ENCODE measurements at places on chromosomes 2 and 18.

DNA sequence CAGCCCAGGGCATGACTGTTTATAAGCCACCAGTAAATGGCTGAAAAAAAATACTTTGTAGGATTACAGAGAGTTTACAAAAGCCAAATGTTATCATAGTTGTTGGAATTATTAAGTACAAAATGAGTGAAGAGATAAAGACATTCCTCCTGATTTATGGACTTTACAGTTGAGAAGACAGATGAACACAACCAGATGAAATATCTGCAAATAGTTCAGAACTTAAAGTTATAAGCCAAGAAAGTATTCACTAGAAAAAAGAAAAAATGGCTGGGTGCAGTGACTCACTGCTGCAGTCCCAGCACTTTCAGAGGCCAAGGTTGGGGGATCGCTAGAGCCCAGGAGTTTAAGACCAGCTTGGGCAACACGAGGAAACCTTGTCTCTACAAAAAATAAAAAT, 11.2 kb downstream of the PMAIP1 start:
- no peak for DNase-seq

DNA sequence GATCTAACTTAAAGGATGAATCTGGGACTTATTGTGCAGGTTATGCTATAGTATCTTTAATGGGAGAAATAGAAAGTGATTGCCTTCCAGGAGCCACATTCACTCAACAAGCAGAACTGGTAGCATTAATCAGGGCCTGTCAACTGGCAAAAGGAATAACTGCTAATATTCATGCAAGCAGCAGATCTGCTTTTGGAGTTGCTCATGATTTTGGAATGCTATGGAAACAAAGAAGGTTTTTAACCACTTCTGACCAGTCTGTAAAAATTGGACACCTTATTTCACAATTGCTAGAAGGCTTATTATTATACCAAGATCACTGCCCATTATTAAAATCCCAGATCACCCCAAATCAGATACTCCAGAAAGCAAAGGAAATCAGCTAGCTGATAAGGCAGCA, 200.4 kb downstream of the MREG start:
- no peak for DNase-seq

DNA sequence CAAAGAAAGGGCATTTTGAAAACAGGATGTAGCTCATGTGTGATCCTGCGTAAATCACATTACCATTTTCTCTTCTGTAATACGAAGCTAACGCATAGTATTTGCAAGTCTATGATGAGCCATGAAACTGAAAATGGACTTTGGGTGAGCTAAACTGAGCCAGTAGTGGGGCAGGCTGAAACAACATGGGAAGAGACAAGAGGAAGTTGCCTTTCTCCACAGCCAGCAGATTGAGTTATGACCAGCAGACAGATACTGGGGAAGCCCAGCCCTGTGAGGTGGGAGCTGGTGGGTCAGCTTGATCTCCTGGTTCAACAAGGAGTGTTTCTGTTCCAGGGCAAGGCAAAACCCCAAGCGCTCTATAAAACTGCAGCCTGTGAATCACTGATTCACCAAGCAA, 11.8 kb downstream of the CYRIA start:
- no peak for DNase-seq

DNA sequence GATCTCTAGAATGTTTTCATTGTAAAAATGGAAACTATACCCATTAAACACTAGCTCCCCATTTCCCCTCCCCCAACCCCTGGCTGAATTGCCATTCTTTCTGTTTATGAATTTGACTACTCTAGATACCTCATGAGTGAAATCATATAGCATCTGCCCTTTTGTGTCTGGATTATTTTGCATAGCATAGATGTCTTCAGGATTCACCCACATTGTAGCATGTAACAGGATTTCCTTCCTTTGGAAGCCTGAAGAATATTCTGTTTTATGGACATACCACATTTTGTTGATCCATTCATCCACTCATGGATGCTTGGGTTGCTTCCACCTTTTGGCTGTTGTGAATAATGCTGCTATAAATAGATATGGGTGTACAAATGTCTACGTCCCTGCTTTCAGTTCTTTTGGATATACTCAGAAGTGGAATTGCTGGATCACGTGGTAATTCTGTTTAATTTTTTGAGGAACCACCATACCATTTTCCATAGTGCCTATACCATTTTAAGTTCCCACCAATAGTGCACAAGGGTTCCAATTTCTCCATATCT, 7.7 kb upstream of the ASB1 start:
- DNase-seq: no peak

DNA sequence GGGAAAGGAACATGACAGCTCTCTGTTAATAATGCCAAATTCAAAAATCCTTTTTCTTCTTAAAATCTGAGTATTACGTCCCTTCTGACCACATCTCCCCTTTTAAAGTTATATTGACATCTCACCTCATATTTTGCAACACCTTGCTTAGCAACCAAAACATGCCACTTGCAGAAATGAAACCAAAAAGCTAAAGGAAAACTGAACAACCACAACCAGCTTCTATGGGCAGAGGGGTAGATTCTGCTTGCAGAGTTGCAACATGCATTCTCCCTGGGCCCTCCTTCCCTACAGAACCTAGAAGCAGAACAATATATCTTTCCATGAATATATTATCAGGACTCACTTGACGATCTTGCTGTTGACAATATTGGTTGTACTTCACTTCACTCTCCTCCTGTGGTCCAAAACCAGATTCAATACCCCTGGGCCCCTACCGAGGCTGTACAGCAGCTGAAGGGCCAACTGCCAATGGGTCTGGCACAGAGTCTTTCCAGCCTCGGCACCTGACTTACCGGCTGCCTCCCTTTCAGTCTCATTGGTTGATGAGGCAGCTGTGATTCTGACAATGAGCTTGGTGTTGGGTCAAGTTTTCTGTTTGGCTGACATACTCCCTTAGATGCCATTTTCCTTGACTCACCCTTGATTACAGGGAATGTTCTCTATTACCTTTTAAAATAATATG, 616.6 kb downstream of the ZEB2 start:
- no peak for DNase-seq

- no peak for DNase-seq
Observed at GRCh38 chr2:67515538-67515937, 118.4 kb downstream of the ETAA1 start.

GRCh38 chr2:24054366-24055010, 4.9 kb downstream of the FKBP1B start:
- DNase-seq: no peak

DNA sequence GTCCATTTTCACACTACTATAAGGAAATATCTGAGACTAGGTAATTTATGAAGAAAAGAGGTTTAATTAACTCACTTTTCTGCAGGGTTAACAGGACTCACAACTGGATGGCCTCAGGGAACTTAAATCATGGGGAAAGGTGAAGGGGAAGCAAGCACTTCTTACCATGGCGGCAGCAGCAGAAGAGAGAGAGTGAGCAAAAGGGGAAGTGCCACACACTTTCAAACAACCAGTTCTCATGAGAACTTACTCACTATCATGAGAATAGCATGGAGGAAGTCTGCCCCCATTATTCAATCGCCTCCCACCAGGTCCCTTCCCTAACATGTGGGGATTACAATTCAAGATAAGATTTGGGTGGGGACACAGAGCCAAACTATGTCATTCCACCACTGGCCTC, 55.1 kb upstream of the NETO1 start:
- DNase-seq: no peak

- DNase-seq: no peak
Observed at GRCh38 chr18:25189391-25190185, 162.4 kb downstream of the ZNF521 start.

DNA sequence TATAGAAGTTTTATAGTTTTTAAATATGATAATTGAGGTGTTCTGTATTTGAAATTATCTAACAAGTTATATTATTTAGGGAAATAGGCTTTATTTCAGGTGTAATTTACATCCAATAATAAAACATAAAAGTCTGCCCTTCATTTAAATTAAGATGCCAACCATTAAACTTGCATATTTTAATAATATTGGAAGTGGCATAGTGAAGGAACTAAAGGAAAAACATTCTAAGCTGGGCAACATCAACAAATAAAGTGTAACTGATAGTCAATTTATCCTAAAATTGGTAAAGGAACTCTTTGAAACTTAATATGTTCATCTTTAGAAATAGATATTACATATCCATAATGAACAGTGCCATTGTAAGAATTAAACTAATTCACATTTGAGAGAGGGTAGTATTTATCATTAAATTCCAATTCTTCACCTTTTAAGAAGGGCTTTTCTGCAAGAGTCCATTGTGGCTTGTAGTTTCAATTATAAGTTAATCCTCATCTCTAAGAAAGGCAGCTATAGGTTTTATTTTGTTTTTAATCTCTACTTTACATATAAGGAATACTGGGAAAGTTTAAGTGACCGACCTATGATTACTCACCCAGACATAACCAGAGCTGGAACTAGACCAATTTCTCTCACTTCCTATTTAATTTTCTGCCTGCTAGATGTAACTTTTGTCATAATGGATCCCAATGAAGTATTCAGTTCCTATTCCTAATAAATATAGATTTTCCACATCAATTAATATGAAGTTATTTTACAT, 401.6 kb downstream of the XIRP2 start:
- no peak for DNase-seq

GRCh38 chr2:231601356-231602229, 8.9 kb downstream of the TEX44 start:
- peak; percentile 67 for DNase-seq

Data from CD4-positive, alpha-beta T cell (primary cell).